Activated naive CD4-positive, alpha-beta T cell (primary cell): ENCODE measurements at places on chromosomes 1 and 21.

DNA sequence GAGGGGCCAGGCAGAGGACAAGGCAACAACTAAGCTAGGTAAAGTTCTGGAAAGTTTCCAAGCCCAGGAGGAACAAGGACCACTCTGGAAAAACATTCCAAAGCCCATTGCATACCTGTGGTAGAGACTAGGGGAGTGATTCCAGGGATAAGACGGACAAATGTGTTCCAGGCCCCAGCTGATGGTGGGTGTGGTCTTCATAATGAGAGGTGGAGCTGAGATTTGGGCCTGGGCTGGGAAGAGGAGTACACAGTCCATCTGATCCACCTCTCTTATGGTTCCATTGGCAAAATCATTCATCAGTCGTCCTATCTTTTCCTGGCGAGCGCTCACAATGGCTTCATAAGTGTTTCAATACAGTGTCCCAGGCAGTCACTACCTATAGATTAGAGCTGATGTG, 4.5 kb downstream of the KLHDC7A start:
- DNase-seq, result no peak

DNA sequence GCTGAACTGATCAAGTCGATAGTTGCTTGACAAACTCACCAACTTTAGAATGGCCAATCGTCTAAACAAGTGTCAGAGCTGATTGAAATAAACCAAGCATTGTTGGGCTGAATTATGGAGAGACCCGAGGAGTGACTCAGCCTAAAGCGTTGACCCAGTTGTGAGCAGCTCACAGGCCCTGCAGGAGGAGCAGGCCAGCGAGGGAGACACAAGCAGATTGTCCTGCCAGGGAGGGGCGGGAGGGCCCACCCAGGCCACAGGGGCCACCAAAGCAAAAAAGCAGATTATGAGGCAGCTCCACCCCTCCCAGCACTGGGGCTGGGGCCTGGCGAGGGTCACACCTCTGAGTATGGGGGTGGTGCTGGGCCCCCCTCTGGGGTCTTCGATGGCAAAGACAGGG, 10.1 kb upstream of the MATN1 start:
- no peak for DNase-seq

- no peak for DNase-seq
Measured at GRCh38 chr21:35236090-35236489, 187.0 kb upstream of the RUNX1 start.

DNA sequence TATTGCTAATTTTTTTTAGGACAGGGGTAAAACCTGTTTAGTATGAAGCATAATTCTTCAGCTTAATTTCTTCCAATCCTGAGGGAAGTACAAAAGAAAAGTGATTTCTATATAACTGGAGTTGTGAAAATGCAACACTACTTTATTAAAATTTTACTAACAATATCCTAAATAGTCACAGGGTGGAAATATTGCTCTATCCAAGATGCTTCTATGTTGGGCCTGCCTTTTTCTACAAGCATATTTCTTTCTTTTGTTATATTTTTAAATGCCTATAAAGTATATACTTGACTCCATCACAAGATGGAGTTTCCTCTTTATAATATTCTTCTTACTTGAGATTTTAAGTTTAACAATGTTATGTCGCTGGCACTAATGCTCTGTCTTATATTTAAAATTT, 37.9 kb downstream of the DTL start:
- no peak for DNase-seq

GRCh38 chr1:214143006-214143992, 137.7 kb upstream of the SMYD2 start:
- no peak for DNase-seq

GRCh38 chr1:54287176-54287650, 87.2 kb downstream of the MRPL37 start:
- peak; percentile 14 for DNase-seq

- DNase-seq, result no peak
Measured at GRCh38 chr1:38567401-38567800, 292.2 kb downstream of the RRAGC start.

- DNase-seq, result no peak
Measured at GRCh38 chr1:184483101-184483683, 96.4 kb downstream of the C1orf21 start.

GRCh38 chr1:48182439-48182838, 40.1 kb upstream of the SLC5A9 start:
- no peak for DNase-seq

- DNase-seq, result no peak
Measured at GRCh38 chr1:34845131-34845901, 14.2 kb downstream of the SMIM12 start.

- DNase-seq, result no peak
Measured at GRCh38 chr1:220077887-220078286, 11.7 kb downstream of the BPNT1 start.

GRCh38 chr1:12315146-12315545, 85.3 kb downstream of the VPS13D start:
- DNase-seq, result no peak
